ENCODE measurements at places on chromosomes 16 and 17. TPM values are rescaled to one million over a fixed set of nuclear protein-coding genes. Genes with fewer than 3 reads are reported as not detected.
A peak's percentile ranks its signal among the peaks of the same experiment; 100 is the strongest.

DNA sequence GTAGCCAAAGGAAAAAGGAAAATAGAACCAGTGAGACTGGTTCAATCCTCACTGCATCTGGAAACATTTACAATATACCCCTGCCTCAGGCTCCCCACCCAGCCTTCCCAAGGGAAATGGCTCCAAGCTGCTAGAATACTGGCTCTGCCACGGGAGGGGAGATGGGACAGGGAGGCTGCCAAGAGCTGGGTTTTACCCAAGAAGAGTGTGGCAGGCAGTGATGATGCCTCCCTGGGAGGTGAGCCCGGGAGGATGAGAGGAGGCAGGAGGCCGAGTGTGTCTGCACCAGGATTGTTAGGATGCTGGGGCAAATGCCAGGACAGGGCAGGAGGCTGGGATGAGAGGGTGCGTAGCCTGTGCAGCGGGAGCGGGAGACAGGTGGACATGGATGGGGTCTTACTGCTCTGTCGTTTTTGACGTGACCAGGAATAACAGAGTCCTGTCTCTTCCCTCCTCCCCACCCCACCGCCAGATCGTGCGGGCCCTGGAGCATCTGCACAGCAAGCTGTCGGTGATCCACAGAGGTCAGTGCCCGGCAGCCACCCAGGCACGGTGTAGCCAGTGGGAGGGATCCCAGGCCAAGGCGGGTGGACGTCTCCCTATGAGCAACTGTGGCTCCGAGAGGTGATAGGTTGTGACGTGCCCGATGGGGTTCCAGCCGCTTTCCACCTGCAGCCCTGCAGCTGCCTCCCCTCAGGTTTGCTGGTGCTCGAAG is 18.4 kb downstream of the MAP2K3 start:
- no peak overlapping the region for H3K27ac ChIP-seq
- H3K27me3 ChIP-seq = no peaks in the 10 kb centered on the region
- peaks cover 40% of the 10 kb centered on the region for H3K36me3 ChIP-seq
- DNase-seq = no peak
- H3K4me3 ChIP-seq = no peak overlapping the region

- DNase-seq = peak; percentile 39
- no peaks in the 10 kb centered on the region for H3K36me3 ChIP-seq
- peaks cover 45% of the 10 kb centered on the region for H3K27me3 ChIP-seq
- H3K4me1 ChIP-seq = peaks cover 4% of the 10 kb centered on the region
Measured at GRCh38 chr17:74354123-74354522, 7.5 kb downstream of the BTBD17 start.

- H3K4me3 ChIP-seq = peak overlapping the region; percentile 15
- no peaks in the 10 kb centered on the region for H3K27me3 ChIP-seq
- H3K4me1 ChIP-seq = peaks cover 24% of the 10 kb centered on the region
- no peak overlapping the region for H3K27ac ChIP-seq
- no peak for DNase-seq
- peaks cover 18% of the 10 kb centered on the region for H3K36me3 ChIP-seq
Measured at GRCh38 chr16:28977703-28978662, 3.4 kb downstream of the SPNS1 start.

GRCh38 chr17:80633994-80634566 is 89.4 kb downstream of the RPTOR start:
- no peak for DNase-seq
- no peak overlapping the region for H3K27ac ChIP-seq
- H3K36me3 ChIP-seq = peaks cover 4% of the 10 kb centered on the region
- no peak overlapping the region for H3K4me3 ChIP-seq

DNA sequence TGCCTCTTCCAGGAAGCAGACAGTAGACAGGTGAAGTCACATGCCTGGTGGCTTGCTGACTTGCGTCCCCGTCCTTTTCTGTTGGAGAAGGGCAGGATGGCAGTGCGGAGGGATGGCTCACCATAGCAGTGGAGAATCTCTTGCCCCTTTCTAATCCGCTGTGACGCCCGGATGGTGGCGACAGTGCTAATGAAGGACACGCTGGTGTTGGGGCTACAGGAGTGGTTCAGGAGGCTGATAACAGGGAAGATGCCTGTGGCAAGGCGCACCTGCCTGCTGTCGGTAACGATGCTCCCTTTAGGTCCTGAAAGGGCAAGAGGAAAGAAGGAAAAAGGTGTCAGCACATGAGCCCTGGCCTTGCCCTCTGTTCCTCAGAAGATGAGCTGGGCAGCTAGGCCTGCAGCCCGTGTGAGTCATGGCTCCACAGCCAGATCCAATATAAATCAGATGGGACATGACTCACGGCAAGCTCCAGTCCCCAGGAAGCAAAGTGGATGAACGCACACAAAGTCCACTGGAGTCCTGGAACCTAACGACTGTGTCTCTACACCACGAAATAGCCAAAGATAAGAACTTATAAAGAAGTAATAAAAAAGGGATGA is 25.5 kb downstream of the SERPINF1 start:
- H3K27ac ChIP-seq = no peak overlapping the region
- no peak for DNase-seq
- peaks cover 30% of the 10 kb centered on the region for H3K36me3 ChIP-seq
- H3K4me3 ChIP-seq = no peak overlapping the region
- H3K4me1 ChIP-seq = peaks cover 10% of the 10 kb centered on the region

EVPL gene
- total RNA-seq = 0.02 TPM

Measured in activated T-helper 1 cell treated with anti-CD3 and anti-CD28 coated beads, Interleukin-12 subunit alpha, Interleukin-12 subunit beta, Interleukin-2, Interleukin-4 antibody, amounts not matched to agents 30 ng/mL and 10 ng/mL and 1 ng/mL, durations not matched to agents 14 hours and 24 hours and 36 hours (primary cell).